A549 (cell line): ENCODE measurements at places on chromosomes 1 and 21. TPM values are rescaled to one million over a fixed set of nuclear protein-coding genes. Genes with fewer than 3 reads are reported as not detected.

DNA sequence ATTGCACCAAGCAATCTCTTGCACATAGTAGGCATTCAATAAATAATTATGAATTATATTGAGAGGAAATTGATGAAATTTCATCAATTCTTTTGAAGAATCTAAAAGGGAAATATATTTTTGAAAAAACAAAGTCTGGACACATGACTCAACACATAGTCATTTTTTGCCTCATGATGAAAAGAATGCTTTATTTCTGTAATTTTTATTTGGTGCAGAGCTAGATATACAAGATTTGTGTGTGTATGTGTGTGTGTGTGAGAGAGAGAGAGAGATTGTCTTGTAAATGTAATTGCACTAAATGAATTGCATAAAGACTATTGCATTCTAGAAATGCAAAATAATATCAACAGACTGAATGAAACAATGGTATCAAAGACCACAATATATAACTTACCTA, 206.2 kb upstream of the C1orf87 start:
- no peak for DNase-seq

GRCh38 chr1:68196676-68197075, 35.6 kb downstream of the WLS start:
- DNase-seq: no peak

The LRRC39 gene
- polyA plus RNA-seq: 0.24 to 0.45 TPM (median 0.32 TPM) in 3 replicates

DNA sequence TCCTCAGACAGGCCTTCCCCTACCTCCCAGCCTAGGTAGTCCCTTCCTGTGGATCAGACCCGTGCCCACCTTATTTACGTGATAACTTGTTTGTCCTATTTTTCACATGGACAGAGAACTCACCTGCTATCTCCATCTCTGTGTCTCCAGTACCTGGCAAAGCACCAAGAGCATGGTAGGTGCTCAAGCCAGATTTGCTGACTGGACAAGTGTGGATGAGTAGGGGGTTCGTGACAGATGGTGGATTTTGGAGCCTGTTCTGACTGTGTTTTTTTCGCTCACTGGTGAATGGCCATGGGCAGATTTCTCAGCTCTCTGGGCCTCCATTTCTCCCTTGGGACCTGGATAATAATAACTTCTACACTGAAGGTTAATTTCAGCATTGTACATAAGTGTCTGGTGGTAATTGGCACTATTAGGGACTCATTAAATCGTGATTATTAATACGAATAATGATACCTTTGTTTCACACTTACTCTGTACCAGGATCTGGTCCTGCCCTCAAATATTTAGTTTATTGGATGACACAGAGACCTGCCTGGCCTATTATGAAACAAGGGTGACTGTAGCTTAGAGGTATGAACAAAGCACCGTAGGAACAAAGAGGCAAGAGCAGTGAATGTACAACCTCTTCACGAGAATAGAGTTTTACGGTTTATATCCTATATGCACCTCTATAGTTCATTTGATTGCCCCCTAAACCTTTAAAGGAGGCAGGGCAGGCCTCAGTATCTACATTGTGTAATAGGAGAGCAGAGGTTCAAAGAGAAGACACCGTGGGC, 24.5 kb upstream of the SLC26A9 start:
- DNase-seq: no peak

The OPRD1 gene
- polyA plus RNA-seq: 0.03 TPM in 1 of 3 replicates, not detected in the others

DNA sequence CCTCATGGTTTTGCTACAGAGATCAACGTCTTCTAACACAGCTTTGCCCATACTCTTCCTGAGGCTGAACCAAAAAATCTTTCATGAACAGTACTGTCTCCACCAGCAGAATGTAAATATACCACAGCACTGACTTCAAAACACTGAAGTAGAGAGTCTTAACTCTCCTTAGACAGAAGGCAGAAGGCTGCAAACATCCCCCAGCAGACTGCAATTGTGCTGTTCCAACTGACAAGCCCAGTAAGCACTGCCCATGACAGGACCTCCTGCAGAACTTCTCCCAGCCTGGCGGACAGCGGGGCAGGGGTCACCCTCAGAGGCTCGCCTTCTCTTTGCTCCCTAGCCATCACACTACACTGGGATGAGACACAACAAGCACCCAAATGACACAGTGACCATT, 218.7 kb downstream of the RERE start:
- DNase-seq: no peak

DNA sequence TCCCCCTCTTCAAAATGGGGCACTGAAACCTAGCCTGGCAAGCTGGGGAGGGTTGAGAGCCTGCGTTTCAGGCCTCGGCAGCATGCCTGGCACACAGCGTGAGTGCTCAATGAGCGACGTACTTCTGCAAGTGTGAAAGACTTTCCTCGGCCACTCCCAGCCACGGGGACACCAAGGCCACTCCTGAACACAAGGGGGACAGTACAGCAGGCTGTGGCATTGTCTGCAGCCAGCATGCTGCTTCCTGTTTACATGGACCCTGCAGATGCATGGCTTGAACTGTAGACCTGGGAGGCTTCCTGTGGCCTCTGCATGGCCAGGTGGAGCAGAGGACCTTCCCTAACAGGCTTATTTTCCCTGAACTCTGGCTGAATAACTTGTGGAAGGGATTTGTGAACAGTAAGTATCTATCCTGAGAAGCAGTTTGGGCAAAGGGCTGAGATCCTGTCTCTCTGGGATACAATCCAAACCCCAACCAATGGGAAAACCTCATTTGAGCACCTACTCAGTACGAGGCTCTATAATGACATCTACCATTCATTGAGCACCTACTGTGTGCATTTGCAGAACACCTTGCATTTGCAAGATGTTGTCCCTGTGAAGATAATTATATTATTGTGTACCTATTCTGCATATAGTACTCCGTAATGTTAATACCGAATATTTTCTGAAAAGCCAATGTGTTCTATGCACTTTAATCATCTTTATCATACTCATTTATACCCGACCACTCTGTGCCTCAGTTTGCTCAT, 9.9 kb upstream of the HSPG2 start:
- DNase-seq: no peak

DNA sequence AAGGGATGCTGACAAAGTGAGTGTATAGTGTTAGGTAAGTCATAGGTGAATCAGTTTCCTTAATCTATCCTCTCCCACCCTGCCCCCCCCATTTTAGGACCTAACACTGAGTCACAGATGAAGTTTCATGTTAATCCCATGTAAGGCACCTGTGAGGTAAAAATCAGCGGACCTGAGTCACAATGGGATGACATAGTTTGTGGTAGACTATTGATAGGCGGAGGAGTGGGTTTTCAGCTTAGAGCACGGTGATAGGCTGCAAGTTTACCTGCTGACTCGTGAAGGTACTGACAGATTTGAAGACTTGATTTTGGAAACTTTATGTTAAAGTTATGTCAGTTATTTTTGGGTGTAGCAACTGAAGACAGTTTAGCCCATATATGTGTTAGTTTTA, 1.7 kb downstream of the TOR1AIP1 start:
- no peak for DNase-seq

- no peak for DNase-seq
These were observed 7.9 kb downstream of the C8B start for GRCh38 chr1:56957931-56958330.

GRCh38 chr1:18949686-18950400, 6.6 kb downstream of the IFFO2 start:
- no peak for DNase-seq

DNA sequence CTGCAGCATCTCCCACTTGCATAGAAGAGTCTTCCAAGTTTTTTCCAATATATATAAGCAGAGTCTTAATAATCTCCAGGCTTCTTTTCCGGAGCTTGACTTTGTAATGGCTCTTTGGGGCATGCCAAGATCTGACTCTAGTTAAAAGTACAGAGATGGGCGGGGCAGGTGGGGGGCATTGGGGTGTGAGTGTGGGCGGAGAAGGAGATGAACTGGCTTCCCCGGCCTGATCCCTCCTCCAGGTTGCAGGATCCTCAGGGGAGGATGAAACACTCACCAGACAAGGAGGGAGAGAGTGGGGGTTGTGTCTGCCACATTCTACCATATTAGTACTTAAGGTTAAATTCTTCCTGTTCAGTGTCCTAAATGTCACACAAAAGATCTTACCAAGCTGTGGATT, 23.0 kb downstream of the S100A10 start:
- DNase-seq: peak; percentile 58

GRCh38 chr1:48908606-48909005, 131.9 kb upstream of the BEND5 start:
- DNase-seq: no peak

- DNase-seq: no peak
These were observed 54.3 kb upstream of the TARBP1 start for GRCh38 chr1:234533034-234533891.

The TMPRSS15 gene
- not detected in 3 replicates for polyA plus RNA-seq

GRCh38 chr1:212594640-212595039, 13.9 kb upstream of the ATF3 start:
- no peak for DNase-seq

The DCST1 gene
- not detected in 3 replicates for polyA plus RNA-seq

- DNase-seq: no peak
These were observed 36.5 kb upstream of the GPR157 start for GRCh38 chr1:9165396-9165795.

The IL24 gene
- polyA plus RNA-seq: 0.07 TPM in 1 of 3 replicates, not detected in the others

The GCSAML gene
- not detected in 3 replicates for polyA plus RNA-seq

The AADACL4 gene
- not detected in 3 replicates for polyA plus RNA-seq

- no peak for DNase-seq
These were observed 3.2 kb downstream of the LBR start for GRCh38 chr1:225424562-225425200.
